ENCODE measurements at places on chromosomes 5 and 9.

DNA sequence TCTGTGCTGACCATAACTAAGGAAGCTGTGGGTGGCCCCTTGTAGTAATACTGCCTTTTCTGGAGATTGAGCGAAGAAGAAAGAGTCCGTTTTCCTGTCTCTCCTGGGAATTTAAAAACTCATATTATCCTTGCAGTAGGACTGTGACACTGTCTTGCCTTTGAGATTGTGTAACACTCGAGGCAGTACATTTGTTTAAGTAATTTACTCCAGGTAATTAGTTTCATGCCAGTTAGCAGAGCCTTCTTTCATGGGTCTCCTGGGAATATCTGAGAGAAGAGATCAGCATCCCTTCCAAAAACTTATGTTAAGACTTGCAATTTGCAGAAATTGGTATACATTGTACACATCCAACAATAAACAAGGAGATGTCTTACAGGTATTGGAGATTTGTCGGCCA is 405.6 kb downstream of the DMRT2 start:
- DNase-seq, result no peak

GRCh38 chr9:86685556-86685955 is 261.8 kb downstream of the GAS1 start:
- DNase-seq, result no peak

DNA sequence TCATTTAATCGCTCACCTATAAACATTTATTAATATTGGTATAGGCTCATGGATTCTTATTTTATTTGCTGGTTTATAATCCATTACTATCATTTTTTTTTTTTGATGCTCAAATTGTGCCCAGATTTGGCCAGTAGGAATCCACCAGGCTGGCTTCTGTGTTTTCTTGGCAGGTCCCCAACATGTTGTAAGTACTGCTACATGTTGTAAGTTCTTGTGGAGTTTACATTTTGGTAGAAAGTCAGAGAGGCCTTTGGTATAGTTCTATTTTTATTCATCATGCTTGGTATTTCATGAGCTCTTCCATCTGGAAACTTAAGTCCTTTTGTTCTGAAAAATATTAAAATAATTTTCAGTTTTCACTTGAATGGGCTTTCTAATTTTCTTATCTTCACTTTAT is 47.1 kb downstream of the MAT2B start:
- DNase-seq, result no peak

DNA sequence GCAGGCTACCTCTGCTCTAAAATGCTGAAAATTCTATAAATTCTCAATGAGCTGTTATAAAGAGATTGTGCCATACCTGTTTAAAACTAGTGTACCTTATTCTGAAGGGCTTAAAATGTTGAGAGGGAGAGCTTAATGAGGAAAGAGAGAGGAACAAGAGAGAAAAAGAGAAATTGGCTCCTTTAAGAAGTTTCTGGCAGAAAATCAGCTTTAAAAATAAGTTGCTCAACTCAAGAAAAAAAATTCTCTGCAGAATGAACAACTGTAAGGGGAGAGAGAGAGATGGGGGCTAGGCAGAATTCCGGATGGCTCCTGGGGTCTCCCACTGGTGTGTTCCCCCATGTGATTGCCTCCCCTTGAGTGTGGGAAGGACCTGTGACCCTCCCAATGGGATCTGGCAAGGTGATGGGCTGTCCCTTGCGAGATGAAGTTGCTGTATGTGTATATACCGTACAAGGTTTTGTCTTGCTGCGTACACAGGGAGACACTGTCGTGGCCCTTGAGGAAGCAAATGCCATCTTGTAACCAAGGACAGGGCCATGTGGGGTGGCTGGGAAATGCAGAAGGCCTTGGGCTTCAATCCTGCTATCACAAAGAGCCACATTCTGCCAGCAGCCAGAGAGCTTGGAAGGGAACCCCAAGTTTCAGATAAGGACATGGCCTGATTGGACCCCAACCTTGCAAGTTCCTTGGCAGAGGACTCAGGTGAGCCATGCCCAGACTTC is 64.3 kb upstream of the S1PR3 start:
- DNase-seq, result no peak

GRCh38 chr5:76789991-76790581 is 28.7 kb upstream of the F2RL1 start:
- DNase-seq, result no peak

DNA sequence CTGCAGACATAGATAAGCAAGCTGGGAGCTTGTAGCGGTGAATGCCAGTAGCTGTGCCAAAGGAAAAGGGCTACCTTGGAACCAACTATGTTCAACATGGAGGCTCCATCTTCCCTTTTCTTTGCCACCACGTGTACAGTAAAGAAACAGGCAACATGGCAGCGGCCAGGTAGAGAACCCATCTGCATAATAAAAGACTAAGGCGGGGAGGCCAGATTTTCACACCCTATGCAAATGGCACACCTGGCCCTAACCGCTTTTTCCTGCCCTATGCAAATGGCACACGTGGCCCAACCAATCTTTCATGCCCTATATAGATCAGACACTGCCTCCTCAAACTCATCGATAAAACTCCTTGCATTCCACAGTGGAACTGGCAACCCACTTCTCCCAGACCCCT is 477.5 kb upstream of the EDIL3 start:
- no peak for DNase-seq

- DNase-seq, result no peak
Measured at GRCh38 chr5:116953251-116953930, 378.8 kb upstream of the SEMA6A start.

DNA sequence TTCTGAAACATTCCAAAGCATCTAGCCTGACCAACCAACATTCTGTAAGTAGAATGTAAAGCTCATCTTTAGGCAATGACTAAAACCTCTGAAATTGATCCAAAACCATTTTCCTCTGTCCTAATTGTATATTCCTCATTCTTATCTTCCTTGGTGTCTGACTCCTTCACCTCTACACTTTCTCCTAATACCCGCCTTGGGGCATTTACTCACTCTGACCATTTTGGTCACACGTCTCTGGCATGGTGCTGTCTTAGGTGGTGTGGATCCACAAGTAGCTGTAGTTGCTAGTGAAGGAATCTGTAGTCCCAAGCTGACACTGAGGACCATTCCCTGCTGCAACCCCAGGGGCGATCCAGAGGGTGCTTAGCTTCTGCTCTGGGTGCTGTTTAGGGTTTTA is 40.8 kb upstream of the LMNB1 start:
- DNase-seq, result no peak

DNA sequence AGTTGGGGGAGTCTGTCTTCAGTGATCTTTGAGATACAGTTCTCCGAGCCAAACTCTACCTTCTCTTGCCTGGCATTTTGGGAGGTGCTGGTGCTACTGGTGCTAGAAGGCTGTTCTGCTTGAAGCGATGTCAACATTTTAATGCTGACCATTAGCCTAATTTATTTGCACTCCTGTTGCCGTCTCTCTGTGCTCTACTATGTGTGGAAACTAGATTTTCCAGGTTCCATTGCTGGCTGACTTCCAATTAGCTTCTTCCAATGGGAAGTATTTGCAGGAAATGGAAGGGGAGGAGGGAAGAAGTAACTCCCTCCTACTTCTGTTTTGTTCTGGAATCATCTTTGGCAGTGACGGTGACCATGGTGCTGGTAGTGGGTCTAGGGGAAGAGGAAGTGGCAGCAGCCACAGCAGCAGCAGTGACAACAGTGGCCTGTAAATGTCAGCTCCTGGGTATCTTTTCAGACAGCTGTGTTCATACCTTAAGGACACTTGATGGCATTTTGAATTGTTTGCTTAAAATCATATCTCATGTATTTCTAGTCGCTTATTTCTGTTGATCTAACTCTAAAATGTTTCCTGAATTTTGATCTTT is 7.9 kb downstream of the TXNDC8 start:
- DNase-seq, result no peak

DNA sequence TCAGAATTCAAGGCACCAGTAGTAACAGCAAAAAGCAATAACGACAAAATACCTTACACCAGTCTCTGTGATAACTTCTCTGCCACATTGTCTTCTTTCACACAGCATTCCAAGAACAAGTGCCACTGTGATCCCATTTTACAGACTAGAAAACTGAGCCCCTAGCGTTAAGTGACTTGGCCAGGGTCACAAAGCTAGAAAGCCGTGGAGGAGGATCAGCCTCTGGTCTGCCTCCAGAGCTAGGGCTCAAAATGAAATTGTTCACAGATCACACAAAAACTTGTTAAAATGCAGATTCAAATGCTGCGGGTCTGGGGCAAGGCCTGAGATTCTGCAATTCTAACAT is 154.1 kb downstream of the FAM114A2 start:
- no peak for DNase-seq

- no peak for DNase-seq
Measured at GRCh38 chr5:35050541-35051126, 2.9 kb upstream of the AGXT2 start.
